Hematopoietic multipotent progenitor cell treated with erythropoietin and hydrocortisone succinate and interleukin-3 and kit ligand, for 8 days (in vitro differentiated cells): ENCODE measurements at places on chromosomes 2 and 18.

GRCh38 chr2:121527009-121527682, 3.5 kb upstream of the RNU4ATAC start:
- DNase-seq, result peak; percentile 25

DNA sequence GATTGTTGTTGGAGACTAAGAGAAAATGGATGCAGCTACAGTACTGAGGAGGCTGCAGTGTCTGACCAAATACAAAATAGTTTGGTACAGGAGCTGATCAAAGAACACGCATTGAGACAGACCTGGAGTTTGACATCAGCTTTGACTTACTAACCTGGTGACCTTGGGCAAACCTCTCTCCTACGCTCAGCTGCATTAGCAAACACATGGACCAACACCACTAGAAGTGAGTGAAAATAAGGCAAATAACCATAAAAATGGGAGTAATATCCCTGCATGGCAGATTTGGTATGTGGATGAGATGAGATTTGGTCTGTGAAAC, 126.5 kb downstream of the LPIN1 start:
- DNase-seq, result no peak

- DNase-seq, result no peak
These were observed 240.6 kb upstream of the RAB12 start for GRCh38 chr18:8368512-8369217.

DNA sequence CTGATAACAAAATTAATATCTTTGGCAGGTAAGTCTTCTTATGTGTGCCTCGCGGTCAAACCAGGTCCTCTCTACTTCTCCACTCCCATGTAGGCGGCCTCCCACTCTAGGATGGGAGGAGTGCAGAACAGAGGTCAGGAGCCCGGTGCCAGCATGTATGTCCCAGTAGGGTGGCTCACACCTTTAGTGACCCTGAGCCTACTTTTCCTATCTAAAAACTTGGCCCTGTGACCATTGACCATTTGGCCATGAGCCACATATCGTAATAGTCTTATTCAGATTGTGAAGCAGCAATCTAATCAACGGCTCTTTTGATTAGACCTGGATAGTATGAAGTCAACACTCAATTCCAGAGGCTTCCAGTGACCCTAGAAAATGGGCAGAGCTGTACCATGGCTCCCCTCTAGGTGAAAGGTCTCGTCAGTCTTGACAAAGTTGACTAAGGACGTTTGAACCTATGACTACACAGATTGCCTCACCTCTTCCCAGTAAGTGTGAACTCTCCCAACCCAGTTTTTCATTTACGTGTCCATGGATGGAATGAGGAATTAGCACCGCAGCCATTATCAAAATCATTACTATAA, 17.1 kb upstream of the FABP1 start:
- no peak for DNase-seq

DNA sequence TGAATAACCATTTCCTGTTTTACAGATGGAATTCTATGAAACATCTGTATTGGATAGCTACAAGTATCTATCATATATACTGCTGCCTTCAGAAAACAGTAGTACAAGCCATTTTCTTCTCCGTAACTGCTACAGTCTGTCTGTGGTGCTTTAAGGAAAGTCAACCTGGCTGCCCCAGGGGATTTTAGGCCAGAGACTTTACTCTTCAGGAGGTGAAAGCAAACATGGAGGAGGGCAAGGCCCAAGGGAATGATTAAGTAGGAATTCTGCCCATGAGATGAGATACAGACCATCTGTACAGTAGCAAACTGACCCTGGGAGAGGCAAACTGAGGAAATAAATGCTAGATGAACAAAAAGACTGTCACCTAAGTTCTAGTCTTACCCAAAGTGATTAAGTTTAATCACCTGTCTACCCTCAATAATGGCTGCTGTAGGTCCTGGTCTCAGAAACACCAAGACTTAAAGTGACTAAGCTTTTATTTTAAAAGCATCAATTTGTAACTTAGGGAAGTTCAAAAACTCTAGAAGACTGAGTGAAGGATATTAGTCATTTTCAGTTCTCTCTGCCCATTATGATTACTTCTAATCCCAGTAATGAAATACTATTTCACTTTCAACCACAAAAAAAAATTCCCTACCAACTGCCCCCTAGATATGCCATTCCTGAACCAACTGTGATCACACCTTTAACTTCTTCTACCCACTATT, 14.8 kb downstream of the MBD2 start:
- DNase-seq, result no peak

DNA sequence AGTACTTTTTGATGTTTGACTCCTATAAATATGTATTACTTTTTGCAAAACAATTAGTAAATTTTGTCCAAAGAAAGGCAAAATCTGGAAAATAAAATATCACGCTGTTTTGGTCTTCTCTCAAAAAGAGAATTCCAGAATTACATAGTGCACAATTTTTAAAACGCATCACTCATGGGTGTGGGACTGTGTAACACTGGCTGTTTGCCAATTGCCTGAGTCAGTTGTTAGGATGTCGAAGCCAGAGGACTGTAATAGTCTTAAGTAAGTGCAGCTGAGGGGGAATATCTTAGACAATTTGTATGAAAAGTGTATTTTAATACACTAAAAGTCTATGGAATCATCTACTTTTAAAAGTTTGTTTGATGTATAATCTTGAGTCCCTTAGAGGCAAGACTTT, 24.1 kb upstream of the EPHA4 start:
- peak; percentile 1 for DNase-seq

GRCh38 chr2:240051697-240052096, 1.6 kb downstream of the OR6B3 start:
- DNase-seq, result no peak

GRCh38 chr18:32998285-32998684, 225.5 kb upstream of the KLHL14 start:
- DNase-seq, result no peak

DNA sequence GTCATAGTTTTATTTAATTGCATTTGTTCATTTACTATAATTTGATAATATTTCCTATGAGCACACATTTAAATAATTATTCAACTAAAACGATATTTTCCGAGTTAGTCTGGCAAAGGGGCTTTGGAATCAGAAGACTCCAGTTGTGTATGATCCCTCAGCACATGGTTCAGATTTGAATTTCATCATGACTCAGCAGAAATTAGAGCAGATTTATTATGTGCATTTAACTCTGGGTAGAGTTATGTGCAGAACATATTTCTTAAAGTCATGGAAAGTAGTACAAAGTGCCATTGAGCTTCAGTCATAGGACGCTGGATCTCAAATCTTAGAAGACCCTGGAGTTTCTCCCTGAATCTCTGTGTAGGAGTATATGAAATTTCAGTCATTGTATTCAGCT, 106.7 kb downstream of the ADCYAP1 start:
- no peak for DNase-seq

DNA sequence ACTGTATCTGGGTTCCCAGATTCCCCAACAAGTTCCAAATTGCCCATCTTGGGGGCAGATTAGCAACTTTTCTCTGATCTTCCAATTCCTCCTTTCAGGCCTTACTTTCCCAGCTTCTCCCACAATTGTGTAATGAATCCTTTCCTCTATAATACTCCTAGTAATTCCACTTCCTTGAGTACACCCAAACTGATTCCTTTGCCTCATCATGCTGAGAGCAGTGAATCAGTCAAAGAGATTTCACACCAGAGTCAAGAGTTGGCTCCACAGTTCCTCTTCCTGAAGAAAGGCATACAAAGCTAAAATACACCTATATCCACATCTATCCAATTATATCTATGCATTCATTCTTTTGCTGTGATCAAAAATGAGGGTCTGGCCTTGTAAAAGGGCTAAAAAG, 28.6 kb upstream of the DAPL1 start:
- no peak for DNase-seq

- no peak for DNase-seq
These were observed 457.3 kb upstream of the ID2 start for GRCh38 chr2:8224347-8225190.

GRCh38 chr2:9091811-9092210, 88.3 kb upstream of the MBOAT2 start:
- no peak for DNase-seq

DNA sequence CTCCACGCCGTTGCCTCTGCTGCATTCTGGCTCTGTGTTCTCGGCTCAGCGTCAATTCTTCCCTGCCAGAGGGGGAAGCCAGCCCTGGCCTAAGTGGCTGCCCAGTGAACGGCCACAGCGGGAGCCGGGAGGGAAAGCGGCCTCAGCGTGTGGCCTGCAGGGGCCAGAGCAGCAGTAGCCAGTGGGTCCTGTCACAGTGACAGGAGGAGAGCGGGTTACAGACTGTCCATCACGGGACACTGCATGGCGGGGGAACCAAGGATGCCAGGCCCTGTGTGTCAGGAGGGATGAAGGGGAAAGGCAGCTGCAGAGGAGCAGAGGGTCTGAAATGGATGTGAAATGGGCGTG, 39.7 kb downstream of the PDIA6 start:
- no peak for DNase-seq

- no peak for DNase-seq
These were observed 2.7 kb downstream of the NABP1 start for GRCh38 chr2:191680639-191681038.

DNA sequence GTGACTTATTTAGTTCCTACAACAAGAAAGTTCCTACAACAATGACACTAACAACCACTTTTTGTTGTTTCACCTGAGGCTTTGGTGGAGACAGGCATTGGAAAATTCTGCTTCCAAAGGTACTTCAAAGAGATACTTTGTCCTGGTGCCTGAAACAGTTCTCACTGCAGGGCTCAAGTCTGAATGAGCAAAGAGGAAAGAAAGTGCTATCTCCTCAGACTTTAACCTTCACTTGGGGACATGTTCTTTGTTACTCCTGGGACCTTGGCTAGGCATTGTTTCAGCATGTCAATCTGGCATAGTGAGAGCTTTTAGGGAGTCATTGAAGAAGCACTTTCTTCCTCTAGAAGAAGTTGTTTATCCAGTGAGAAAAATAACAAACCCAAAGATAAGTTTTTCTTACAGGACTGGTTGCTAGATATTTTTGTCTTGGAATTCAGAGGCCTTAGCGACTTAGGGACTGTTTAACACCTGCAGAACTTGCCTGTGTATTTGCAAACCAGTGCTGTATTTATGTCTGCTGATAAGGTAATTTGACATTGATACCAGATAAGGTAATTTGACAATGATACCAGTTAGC, 12.2 kb downstream of the MDH1 start:
- no peak for DNase-seq

GRCh38 chr2:126886916-126887280, 11.8 kb upstream of the TEX51 start:
- no peak for DNase-seq

DNA sequence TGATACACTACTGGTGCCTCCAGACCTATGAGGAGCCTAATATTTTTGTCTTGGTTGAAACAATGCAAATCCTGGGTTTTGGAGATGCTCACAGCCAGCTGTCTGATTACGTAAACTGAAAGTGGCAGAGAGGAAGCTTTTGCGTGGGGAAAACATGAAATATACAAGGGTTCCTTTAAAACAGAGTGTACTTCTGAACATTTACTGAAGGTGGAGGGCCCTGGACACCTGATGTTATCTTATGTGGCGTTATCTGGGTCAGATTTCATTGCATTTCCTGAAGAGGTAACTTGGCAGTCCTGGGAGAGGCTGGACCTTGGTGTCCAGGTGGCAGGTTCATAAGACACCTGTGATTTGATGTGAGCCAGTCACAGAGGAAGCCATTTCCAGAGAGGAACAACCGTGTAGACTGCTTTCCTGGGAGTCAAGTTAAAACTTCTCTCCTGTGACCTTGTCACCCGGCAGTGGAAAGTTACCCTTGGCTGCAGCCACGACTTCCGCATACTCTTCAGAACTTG, 105.0 kb downstream of the NEDD4L start:
- no peak for DNase-seq

- no peak for DNase-seq
These were observed 255.4 kb downstream of the EXOC6B start for GRCh38 chr2:72570413-72570812.

DNA sequence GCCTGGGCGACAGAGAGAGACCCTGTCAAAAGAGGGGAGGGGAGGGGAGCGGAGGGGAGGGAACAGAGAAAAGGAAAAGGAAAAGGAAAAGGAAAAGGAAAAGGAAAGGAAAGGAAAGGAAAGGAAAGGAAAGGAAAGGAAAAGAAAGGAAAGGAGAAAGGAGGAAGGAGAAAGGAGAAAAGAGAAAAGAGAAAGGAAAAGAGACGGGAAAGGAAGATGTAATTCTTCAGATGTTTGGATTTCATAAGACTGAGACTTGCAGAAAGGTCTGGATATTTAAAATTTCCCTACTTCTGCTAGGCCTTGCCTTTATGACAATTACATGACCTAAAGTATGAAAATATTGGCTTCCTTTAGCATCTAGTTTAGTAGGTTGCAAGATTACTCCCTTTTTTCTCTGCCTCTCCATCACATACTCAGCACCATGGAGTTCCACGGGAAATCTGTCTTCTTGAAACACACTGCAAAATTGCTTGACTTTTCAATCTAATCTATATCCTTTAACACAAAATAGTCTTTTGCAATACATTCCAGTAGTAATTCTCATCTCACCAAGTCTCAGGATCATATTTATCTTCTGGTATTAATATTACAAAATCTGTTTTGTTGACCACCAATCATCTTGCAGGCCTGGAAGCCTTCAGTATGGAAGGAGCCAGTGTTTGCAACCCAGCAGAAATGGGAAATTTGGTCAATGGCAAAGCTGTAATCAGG, 383.5 kb downstream of the ZEB2 start:
- DNase-seq, result no peak

DNA sequence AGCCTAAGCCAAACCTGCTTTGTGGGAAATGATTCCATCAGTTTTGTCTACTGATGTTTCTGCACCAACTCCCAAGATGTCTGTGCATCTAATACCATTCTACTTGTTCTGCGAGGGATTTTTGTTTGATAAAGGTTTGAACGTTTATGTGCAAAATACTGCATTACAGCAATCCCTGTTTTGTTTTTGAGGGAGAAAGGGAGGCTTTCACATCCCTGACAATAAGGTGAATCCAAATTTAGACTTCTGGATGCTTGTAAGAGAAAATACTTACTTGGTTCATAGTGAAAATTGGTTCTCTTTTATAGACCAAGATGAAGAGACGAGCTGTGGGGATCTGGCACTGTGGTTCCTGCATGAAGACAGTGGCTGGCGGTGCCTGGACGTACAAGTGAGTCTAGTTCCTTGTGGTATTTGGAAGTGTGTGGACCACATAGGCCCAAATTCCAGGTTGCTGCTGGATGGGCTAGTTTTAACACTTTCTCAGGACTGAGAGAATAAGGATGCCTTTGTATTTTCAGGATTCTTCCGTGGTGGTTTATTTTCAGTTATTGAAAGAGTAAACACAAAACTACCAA, 1.1 kb downstream of the RPL37A start:
- no peak for DNase-seq

- no peak for DNase-seq
These were observed 398.3 kb downstream of the ALK start for GRCh38 chr2:29522951-29523669.

- DNase-seq, result no peak
These were observed 3.5 kb upstream of the SMCHD1 start for GRCh38 chr18:2651981-2652380.
